ENCODE measurements at places on chromosomes 12 and 14.
A peak's percentile ranks its signal among the peaks of the same experiment; 100 is the strongest.

- no peak for DNase-seq
Measured at GRCh38 chr14:49970474-49971147, 77.7 kb downstream of the ARF6 start.

- DNase-seq, result no peak
Measured at GRCh38 chr14:54189748-54190354, 207.0 kb upstream of the CDKN3 start.

- no peak for DNase-seq
Measured at GRCh38 chr12:123801573-123802178, 39.6 kb downstream of the DNAH10 start.

DNA sequence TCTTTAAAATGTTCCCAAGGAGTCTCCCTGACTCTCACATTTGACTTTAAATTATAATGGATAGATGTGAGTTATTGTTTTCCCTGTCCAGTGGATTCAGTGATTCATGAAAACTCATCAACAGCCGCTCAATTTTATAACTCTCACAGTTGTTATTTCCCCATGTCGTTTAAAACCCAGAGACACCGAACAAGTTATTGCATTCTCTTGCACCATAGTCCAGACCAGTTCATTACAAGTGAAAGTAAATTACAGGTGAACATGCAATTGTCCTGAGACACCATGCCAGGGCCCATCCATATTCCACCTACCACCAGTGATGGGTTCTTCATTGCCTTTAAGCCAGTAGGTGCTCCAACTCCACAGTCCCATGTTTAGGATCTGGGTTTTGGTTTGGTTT is 85.7 kb upstream of the CMKLR1 start:
- DNase-seq, result no peak

- no peak for DNase-seq
Measured at GRCh38 chr12:104792570-104792969, 165.5 kb downstream of the SLC41A2 start.

- no peak for DNase-seq
Measured at GRCh38 chr12:69834576-69834975, 9.5 kb downstream of the MYRFL start.

DNA sequence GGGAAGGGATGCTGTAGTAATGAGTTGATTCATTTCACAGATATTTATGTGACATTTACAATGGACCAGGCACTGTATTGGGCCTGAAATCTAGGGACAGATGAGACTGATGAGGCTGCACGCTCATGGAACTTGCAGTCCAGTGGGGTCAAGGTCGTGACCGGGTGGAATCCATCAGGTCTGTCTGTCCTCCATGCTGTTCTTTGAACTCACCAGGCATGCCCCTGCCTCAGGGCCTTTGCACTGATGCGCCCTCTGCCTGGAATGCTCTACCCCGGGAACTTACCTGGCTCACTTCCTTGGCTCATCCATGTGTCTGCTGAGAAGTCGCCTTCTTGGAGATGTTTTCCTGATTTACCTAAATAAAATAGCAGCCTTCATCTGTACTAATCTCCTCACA is 200.1 kb downstream of the VRK1 start:
- no peak for DNase-seq

- no peak for DNase-seq
Measured at GRCh38 chr12:92912052-92912451, 17.0 kb downstream of the EEA1 start.

- DNase-seq, result no peak
Measured at GRCh38 chr14:44505588-44505987, 1.5 kb downstream of the FSCB start.

GRCh38 chr12:55467836-55468235 is 2.1 kb downstream of the OR6C70 start:
- no peak for DNase-seq

- DNase-seq, result no peak
Measured at GRCh38 chr14:21263284-21264024, 5.8 kb downstream of the HNRNPC start.

GRCh38 chr14:52354242-52354641 is 40.1 kb downstream of the PTGER2 start:
- no peak for DNase-seq

GRCh38 chr12:106073179-106073578 is 65.6 kb downstream of the NUAK1 start:
- no peak for DNase-seq

GRCh38 chr14:103103461-103104388 is 9.2 kb downstream of the EXOC3L4 start:
- DNase-seq, result peak; percentile 55

DNA sequence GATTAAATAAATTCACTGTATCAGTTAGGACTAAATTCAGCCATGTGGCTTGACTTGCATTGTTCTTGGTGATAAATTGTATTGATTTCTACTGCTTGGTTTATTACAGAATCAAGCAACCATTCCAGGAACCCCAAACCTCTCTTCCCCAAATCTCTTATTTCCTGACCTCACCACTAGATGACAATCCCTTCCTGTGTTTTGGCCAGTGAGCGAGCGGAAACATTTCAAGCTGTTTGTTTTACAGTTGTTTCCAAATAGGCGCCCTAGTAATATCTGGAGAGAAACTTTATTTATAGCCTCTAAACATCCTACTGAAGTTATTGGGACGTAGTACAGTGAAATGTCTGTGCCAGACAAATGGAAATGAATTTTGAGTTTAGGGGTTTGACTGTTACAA is 161.1 kb downstream of the SNAPC1 start:
- DNase-seq, result no peak

DNA sequence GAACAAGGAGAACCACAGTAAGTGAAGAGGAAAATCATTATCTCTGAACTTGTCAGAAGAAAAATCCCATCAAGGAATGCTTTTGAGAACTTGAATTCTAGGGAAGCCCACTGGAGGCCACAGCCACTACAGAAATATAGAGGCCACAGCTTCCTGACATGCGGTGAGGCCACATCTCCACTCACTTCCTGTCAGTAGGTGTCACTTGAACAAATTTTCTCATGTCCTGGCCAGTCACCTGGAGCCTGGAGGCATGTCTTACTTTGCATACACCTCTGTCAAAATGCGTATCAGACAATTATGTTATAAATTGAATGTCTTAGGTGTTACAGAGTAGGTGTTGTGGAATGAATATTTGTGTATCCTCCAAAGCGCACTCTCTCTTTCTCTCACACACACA is 370.3 kb downstream of the DAD1 start:
- no peak for DNase-seq

GRCh38 chr14:95505030-95505589 is 11.3 kb downstream of the SYNE3 start:
- no peak for DNase-seq

- no peak for DNase-seq
Measured at GRCh38 chr14:65997347-65997746, 488.8 kb upstream of the CCDC196 start.

DNA sequence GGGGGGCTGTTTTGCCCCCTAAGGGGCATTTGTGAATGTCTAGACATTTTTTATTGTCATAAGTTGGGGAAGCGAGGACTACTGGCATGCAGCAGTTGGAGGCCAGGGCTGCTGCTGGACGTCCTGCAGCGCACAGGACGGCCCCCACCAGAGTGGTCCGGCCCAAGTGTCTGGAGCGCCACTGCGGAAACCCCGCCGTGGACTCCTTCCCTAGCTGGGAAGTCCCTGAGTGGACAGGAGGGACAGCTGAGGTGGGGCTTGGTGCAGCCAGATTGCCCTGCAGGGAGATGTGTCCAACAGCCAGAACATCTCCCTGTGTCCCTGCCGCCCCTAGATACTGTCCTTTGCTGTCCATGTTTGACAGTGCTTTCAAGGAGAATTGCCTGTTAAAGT is 5.5 kb downstream of the CKB start:
- DNase-seq, result no peak

DNA sequence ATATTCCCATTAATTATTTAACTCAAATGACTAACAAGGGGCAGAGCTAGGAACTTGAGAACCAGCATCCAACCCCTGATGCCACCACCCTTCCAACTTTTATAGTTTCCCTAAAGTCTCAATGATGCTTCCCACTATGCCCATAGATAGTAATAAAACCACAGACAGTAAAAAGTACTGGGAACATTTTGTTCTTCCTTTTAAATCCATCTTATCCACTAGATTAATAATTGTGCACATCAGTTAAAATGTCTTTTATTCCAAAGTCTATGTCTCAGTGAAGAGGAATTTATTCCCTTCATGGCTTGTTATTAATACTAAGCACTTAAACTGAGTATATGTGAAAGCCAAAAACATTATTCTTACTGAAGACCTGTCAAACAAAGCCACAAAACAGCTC is 45.8 kb downstream of the SINHCAF start:
- no peak for DNase-seq

- DNase-seq, result peak; percentile 56
Measured at GRCh38 chr12:129127211-129127610, 273.9 kb downstream of the GLT1D1 start.

DNA sequence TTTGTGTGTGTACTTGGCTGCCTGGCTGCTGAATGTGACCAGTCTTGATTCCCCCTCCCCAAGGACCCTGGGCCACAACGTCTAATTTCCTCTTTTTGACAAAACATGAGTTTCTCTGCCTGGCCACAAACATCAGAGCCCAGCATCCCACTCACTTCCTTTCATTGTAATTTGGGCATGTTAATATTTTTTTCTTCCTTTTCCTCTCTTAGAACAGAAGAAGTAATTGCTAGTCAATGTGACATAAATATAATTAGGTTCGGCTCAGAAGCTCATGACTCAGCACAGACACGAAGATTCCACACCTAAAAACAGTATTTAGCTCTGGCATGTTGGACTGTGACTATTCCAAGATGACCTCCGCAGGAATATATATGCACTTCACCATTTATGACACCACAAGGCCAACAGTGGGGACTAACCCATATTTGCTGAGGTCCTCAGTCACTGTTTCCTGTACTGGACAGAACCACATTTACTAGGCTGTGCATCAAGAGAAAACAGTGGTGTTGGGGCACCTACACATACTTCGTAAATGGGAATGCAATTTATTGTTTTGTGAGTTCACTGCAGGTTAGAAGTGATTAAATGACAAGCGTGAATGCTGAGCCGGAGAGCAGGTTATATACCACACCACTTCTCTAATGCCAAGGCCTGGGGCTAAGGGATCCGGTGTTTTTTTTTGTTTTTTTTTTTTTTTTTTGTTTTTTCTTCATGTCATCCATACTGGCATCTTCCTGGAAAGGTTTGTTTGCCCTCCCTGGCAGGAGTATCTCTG is 4.2 kb downstream of the GSG1 start:
- DNase-seq, result no peak

GRCh38 chr12:11618046-11618445 is 31.4 kb upstream of the ETV6 start:
- no peak for DNase-seq

- no peak for DNase-seq
Measured at GRCh38 chr12:104719700-104720338, 238.3 kb downstream of the SLC41A2 start.

GRCh38 chr12:117499759-117500485 is 138.5 kb upstream of the NOS1 start:
- no peak for DNase-seq

DNA sequence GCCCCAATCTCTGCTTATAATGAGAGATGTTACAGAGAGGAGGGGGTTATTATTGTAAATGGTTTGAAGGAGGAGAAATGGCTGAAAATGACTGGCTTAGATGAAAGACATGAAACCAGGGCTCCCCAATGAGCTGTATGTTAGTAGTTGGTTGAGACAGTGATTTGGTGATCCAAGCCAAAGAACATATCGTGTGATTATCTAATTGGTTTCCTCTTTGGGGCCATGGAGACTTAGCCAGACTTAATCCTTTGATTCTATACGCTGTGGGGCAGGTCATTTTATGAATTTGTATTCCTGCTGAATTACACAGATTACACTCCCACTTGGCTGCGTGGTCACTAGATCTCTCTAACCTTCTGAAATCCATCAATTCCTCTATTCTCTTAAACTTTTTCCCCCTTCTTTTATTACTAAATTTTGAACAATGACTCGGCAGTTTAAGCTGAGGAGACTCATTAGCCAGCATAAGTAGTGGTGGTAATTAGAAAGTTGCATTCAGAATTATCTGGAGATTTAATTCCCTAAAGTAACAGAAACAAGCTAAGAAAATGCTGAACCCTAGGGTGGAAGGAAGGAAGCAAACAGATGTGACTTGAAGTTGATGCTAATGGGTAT is 5.3 kb downstream of the TTC8 start:
- no peak for DNase-seq

DNA sequence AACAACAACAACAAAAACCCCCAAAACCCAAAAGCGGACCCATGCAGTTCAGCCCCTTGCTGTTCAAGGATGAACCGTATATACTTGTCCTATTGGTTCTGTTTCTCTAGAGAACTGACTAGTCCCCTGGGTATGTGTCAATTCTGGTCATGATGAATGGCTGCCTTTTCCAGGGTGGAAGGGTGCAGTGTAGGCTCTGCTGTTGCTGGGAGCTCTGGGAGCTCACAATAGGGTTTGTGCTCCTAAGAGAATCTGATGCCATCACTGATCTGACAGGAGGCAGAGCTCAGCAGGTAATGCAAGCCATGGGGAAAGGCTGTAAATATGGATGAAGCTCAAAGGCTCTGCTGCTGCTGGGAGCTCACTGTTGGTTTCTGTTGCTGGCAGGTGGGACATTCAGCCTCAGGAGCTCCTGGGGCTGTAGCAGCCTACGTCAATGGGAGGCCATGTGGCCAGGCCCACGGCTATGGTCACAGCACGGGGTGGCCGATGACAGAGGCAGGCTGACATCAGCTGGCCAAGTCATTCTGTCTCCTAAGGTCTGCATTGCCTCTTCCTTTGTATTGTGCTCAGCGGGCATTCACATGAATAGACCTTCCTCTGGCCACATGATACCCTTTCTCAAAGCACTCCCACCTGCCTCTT is 37.9 kb downstream of the DLK1 start:
- DNase-seq, result no peak

DNA sequence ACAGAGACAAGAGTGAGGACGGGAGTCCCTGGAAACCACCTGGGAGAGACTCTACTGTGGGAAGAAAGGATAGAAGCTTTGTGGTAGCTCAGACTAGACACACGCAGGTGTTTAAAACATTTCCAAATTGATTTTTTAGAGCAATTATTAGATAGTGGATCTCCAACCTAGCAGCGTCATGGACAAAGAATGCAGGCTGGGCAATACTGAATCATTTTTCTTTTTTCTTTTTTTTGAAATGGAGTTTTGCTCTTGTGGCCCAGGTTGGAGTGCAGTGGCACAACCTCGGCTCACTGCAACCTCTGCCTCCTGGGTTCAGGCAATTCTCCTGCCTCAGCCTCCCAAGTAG is 13.1 kb downstream of the GPR132 start:
- no peak for DNase-seq

GRCh38 chr12:12441843-12442461 is 85.1 kb downstream of the BORCS5 start:
- no peak for DNase-seq

DNA sequence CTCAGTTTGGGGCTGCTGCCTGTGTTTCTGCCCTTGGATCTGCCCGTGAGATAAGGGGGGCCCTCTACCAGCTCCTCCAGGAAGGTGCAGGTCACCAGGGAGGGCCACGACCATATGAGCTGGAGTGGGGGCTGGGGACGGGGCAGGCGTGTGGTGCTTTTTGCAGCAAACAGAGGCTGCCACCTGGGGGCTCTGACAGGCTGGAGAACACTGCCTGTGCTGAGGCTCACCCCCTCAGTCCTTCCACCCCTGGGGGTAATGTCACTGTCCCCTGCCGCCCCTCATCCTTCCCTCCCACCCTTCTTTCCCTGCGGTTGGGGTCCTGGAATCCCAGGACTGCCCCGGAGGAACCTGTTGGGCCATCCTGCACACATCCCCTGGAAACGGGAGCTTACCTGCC is 3.2 kb downstream of the PLD4 start:
- no peak for DNase-seq

All from NCI-H774 (cell line).